Occipital lobe (tissue), 3 donors: ENCODE measurements at places on chromosomes 13 and 19.

GRCh38 chr19:58529405-58529804, 9.8 kb upstream of the ZBTB45 start:
- DNase-seq, result no peak

- DNase-seq, result no peak
These were observed 1988.1 kb upstream of the PCDH20 start for GRCh38 chr13:63403733-63404132.

DNA sequence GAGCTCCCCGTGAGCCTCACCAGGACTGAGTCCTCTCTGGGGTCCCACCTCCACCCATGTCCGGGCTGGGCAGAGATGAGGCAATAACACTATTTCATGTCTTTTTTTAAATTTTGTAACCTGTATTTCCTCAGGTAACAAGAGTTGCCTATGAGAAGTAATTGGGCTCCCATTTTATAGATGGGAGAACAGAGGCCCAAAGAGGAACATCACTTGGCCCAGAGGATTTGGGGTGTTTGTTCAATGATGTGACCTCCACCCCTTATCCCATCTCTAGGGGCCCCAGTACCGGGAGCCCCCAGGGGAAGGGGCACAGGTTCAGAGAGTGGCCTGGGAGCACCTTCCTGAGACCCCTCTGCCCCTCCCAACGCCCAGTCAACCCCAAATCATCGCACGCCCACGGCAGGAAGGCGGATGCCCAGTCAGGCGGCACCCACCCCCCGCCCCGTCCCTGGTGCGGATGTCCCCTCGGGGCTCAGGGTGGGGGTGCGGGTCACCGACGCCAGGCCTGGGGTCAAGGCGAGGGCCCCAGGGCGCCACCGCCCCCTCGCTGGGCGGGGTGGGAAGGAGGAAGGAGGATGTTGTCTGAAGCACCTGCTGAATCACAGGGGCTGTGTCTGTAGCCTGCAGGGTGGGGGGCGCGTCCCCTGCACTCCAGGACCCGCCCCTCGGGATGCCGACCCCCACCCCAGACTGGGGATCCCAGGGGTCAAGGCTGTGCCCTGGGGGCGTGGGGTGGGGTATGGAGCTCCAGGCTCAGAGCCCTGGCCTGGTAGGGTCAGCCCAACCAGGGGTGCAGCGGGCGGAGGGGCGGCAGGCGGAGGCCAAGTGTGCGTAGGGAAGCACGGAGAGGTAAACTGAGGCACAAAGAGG, 9.0 kb upstream of the CIRBP start:
- DNase-seq, result no peak

DNA sequence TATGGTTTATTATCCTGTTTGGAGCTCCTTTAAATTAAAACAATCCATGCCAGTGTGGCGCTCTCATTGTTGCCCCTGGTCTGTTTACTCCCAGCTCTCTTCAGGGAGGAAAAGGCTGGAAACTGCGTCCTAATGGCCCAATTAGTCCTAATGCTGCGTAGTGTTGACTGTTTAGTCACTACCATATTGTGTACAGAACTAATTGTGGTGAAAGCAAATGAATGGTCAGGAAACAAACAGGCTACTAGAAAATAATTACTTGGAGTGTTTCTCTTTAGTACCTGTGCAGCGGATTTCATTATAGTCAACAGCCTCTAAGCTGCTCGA, 54.5 kb upstream of the MTIF3 start:
- DNase-seq, result no peak

DNA sequence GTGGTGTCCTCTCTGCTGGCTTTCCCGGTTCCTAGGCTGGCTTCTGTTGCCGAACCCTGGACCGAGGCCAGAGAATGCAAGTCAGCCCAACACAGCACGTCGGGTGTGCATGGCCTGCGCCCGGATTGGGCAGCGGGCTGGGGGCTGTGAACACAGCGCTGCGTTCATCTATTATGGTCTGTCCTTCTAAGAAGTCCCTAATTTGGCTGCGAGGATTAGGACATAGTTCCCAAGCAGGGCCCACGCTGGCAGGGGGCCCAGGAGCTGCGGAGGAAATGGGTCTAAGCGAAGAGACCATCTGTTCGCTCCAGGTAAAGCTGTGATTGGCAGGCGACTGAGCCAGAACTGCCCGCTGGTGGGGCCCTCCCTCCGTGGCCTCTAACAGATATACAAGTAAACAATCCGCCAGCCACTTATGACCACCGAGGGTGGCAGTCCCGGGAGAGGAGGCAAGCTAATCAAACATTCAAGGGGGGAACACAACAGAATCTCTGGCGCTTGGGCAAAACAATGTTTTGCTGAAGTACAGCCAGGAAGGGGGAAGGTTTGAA, 6.0 kb downstream of the SYCE2 start:
- peak; percentile 68 for DNase-seq

GRCh38 chr13:103883698-103884097, 817.5 kb upstream of the SLC10A2 start:
- DNase-seq, result no peak

DNA sequence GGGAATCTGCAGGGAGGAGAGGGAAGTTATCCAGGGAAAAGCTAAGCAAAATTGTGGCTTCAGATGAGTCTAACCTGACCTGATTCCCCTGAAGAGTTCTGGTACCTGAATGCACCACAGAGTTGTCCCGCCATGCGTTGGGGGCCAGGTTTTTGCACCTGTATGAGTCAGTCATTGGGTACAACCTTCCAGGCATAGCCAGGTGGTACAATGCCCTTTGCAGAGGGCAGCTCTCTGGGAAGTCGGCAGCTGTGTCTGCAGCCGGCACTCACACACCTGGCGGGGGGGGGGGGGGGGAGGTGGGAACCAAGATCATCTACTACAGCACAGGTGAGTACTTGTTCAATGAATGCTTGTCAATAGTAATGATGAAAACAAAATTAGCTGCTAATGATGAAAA, 52.5 kb upstream of the GTF3A start:
- no peak for DNase-seq

GRCh38 chr19:5309438-5310204, 31.0 kb downstream of the PTPRS start:
- DNase-seq, result peak; percentile 49

DNA sequence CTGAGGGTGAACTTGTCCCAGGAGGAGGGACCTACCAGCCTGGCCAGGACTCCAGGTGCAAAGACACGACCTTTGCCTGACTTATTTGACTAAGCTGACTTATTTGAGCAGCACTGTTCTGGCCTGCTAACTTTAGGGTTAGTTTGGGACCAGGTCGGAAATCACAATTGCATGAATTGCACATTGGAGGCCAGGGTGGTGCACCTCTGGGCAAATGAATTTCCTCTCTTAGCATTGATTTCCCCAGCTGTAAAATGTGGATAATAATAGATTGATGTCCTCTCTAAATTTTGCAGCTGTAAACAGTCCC, 1.4 kb upstream of the BST2 start:
- DNase-seq, result no peak

- no peak for DNase-seq
These were observed 35.5 kb upstream of the LPAR6 start for GRCh38 chr13:48448285-48448958.

GRCh38 chr13:74774264-74774663, 640.1 kb upstream of the KLF12 start:
- DNase-seq, result no peak

DNA sequence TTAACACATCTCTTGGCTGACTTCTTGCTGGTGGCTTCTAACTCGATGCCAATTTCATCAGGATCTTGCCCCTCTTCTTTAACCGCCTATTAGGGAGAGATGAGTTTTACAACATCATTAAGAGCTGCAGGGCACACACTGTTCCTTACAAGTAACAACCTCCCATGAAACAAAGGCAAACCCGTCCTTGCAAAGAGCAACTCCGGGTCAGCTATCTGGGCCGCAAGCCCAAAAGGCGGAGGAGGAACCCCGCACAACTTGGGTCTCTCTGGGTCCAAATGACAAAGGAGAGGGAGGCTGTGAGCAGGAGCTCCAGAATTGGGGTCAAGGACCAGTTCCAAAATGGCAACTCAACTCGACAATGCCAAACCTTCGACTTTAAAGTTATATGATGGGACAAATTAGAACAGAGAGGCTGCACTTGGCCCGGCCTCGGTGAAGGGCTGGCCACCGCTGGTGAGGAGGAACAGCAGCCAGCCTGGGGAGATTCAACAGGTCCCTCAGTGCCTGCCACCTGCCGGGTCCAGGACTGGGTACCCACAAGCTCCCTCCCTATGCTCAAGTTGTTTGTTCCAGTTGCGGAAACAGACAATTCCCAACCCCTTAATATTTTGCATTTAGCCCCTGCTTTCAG, 1.1 kb downstream of the SAFB2 start:
- no peak for DNase-seq

DNA sequence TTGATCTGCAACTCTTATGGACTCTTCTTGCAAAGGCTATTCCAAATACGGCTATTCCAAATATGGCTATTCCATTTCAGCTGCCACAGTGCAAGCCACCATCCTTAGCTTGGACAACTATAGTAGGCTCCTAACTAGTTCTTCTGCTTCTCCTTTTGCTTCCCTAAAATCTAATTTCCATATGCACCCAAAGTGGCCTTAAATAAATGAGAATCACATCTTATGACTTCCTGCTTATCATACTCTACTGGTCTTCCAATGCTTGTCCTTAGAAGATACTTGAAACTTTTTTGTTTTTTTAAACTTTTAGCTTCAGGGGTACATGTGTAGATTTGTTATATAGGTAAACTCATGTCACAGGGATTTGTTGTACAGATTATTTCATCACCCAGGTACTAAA, 4.9 kb downstream of the UCHL3 start:
- DNase-seq, result no peak

- no peak for DNase-seq
These were observed 6.9 kb downstream of the GIPR start for GRCh38 chr19:45674946-45675345.

- DNase-seq, result no peak
These were observed 516.5 kb downstream of the FGF9 start for GRCh38 chr13:22187329-22187728.

DNA sequence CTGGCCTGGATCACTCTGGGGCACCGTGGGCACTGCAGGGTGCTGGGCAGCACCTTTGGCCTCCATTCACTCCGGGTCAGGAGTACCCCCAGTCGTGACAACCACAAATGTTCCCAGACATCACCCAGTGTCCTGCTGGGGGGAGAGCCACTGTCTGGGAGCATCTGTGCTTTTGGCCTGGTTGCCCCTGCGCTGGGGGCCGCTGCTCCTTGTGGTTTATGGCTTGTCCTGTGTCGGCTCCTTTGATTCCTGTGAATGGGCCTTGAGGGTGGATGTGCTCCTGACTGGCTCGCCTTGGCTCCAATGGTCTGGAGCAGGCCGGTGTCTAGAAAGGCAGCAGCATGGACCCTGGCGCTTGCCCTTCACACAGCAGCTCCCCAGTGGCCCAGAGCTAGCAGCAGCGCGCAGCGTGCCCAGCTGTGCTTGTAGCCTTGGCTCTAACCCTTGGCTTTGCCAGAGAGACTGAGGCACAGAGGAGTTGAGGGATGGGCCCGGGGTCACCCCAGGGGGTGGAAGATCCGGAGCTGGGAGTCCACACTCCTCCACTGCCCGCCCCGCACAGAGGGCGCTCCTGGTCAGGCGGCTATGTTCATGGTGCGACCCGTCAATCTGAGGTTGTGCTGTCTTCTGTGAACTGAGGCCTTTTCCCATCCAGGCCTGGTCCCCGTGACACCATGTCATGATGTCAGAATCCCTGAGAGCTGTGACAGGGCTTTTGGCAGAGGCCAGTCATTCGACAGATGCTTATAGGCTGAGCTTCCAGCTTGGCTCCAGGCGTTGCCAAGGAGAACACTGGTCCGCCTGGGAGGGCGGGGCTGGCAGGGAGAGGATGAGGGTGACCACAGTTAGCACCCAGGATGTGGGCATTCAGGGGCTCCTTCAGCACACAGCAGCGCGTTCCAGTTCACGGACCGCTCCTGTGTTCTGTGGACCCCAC, 4.1 kb downstream of the DAZAP1 start:
- DNase-seq, result peak; percentile 86

DNA sequence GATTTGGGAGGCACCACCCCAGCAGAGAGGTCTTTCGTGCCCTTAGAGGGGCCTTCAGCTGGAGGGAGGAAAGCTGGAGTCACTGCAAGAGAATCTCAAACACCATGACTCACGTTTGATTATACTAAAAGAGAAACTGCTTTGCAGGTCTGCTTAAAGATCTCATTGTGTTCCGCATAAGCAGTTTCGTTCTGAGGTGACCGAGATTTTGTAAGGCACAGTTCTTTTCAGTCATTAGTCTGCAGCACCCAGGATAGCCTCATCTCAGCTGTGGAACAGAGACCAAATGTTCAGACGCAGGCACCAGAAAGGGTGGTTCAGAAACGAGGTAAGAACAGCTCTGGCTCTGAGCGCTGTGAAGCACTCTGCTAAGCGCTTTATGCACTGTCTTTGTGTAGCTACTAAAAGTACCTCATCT, 71.2 kb upstream of the GTF3A start:
- no peak for DNase-seq

- no peak for DNase-seq
These were observed 25.1 kb downstream of the RFX1 start for GRCh38 chr19:13981021-13981420.

DNA sequence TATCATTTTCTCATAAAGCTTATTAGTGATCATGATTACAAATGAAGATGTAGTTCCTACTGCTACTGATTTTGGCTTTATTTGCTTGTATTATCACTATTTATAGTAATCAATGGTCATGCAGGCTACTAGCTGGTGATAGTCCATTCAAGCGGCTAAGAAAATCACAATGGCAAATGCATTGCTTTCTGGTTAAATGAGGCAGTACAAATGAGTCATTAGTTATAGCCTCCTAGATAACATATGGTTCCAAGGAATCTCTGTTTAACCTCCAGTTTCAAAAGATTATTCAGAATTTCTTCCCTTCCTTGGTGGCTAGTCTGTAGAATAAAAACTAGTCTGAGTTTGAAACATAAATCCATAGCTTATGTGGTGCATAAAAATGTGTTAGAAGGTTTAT, 141.3 kb upstream of the HTR2A start:
- DNase-seq, result no peak

DNA sequence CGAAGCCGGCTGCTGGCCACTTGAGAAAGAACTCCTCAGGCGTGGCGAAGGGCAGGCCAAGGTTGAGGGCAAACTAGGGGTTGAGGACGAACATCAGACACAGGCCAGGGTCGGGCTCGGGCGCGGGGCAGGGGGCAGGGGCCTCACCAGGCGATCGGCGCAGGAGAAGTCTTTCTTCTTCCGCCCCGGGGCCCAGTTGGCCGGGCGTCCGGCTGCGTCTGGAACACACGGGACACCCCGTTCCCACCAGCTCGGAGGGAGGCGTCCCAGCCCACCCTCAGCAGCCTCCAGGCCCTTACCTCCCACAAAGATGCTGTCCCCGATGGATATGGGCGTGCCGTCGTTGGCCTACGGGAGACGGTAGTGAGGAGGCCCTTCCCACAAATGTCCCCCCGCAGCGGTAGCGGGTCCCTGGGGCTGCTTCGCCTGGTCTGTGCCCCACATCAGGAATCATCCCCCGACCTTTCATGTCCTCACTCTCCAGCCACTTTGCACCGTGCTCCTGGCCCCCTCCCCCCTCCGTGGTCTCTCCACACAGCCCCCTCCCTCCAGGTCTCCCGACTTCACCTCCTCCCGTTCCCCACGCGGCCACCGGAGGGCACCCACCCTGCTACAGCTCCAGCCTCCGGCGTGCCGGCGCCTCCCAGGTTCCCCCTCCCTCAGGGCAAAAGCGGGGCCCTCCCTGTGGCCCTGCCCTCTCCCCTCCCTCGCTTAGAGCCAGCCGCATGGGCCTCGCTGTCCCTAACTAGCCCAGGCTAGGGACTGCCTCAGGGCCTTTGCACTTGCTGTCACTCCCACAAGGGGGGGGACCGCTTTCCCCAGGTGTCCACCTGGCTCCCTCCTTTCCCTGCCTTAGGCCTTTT, 4.8 kb downstream of the PNKP start:
- no peak for DNase-seq

GRCh38 chr13:93230261-93230855, 3.8 kb downstream of the GPC6 start:
- no peak for DNase-seq
